ENCODE measurements at places on chromosomes 11 and 22. TPM values are rescaled to one million over a fixed set of nuclear protein-coding genes. Genes with fewer than 3 reads are reported as not detected.

GAB4 gene
- total RNA-seq: not detected

OR5A2 gene
- not detected for total RNA-seq

MUC6 gene
- total RNA-seq: not detected

FJX1 gene
- total RNA-seq: 11.3 TPM

All from H4 (cell line).